Fibroblast of lung (primary cell): ENCODE measurements at places on chromosomes 5 and 9. TPM values are rescaled to one million over a fixed set of nuclear protein-coding genes. Genes with fewer than 3 reads are reported as not detected.

The CD72 gene
- total RNA-seq, result 1.0 and 2.8 TPM in 2 replicates

The KIF4B gene
- under 0.01 TPM in 2 replicates for total RNA-seq

The AOPEP gene
- 66.8 and 94.1 TPM in 2 replicates for total RNA-seq

The PCDHB15 gene
- total RNA-seq, result 0.77 and 1.8 TPM in 2 replicates

The ADGRD2 gene
- not detected in 2 replicates for total RNA-seq

The C9orf153 gene
- 0.17 and 0.51 TPM in 2 replicates for total RNA-seq

The AP3B1 gene
- 50.5 and 56.2 TPM in 2 replicates for total RNA-seq

The NADK2 gene
- 24.4 and 26.9 TPM in 2 replicates for total RNA-seq
